Stimulated activated CD4-positive, alpha-beta T cell treated with anti-CD3 and anti-CD28 coated beads, Interleukin-1b, Interleukin-23, amount 100 ng/mL, for 1 hour (primary cell): ENCODE measurements at places on chromosomes 1 and 21.

DNA sequence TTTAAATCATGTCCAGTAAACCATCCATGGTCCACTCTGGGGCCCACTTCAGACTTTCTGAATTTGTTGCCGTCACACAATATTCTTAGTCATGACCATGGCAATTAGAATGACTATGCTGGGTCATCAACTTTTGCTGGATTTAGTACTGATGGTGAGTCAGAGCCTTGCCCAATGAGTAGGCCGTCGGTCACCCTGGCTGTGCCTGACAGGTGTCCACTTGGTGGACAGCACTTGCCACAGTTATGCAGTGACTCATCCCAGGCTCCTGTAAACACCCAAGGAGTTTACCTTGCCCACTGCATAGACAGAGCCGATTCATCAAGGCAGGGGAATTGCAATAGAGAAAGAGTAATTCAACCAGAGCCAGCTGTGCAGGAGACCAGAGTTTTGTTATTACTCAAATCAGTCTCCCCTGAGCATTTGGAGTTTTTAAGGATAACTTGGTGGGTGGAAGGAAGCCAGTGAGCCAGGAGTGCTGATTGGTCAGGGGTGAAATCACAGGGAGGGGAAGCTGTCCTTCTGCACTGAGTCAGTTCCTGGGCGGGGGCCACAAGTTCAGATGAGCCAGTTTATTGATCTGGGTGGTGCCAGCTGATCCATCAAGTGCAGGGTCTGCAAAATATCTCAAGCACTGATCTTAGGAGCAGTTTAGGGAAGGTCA is 333.8 kb downstream of the PTPRU start:
- DNase-seq: no peak

- no peak for DNase-seq
Observed at GRCh38 chr1:32426489-32427255, 32.4 kb upstream of the BSDC1 start.

DNA sequence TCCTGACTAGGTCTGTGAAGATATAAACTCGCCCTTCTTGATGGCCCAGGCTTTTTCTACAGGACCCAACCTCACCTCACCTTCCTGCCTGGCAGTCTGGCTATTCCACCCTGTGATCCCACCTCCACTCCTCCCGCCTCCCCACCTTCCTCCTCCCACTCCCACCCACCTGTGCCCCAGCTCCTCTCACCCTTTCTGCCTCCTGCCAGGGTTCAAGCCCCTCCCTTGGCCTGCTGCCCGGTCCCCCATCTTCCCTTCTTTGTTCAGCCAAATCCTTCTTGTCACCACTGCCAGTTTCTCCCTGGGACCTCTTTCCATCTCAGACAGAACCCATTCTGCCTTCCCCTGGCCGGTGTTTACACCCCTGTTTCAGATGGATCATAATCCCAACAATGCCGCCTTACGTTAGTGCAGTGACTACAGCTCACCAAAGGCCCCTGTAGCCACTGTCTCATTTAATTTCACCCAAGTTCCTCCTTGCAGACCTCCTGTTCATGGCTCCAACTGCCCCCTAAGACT is 127.5 kb upstream of the EDN2 start:
- DNase-seq: no peak

- DNase-seq: no peak
Observed at GRCh38 chr1:93093332-93094006, 14.4 kb downstream of the MTF2 start.

DNA sequence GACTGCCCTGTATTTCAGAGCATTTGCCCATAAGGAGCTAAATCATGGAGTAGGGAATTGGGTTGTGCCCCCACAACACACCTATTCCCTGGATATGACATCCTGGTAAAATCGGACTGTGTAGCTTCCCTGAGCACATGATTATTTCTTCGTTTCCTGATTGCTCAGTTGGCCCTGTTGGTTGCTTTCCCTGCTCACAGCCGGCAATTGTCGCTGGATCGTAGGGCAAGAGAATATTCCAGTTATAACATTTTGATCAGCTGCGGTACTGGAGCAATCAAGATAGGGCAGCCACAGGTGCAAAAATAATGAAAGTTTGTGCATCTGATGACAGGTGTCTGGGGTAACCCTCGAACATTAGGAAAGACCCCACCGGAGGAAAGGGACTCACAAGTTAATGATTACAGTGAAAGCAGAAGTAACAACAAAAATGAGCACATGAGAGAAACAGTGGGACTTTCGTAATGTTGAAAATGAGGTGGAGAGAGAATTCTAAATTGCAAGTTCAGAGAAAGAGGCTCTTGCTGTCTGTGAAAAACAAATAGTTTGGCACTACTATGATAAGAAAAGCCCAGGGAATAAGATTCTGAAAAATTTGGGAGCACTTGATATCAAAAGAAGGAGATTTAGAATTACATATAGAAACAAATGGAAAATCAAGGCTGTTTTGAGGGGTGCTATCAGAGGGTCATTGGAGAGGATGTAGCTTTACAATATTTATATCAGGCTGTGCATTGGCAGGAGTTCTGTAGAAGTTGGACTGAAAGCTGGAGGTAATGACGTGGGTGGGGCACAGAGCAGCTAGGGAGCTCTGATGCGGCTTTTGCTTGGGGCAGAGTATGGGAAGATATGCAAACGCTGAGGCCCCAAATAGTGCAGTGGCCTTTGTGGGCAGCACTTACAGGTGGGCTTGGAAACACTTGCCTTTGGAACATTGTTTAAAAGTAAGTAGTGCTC is at the start of gene MAB21L3:
Gene MAB21L3 (plus strand): TSS at position 833 of the 957 bp plus-strand sequence. CDS start 1,217 bp downstream, outside the sequence.
- DNase-seq: no peak

DNA sequence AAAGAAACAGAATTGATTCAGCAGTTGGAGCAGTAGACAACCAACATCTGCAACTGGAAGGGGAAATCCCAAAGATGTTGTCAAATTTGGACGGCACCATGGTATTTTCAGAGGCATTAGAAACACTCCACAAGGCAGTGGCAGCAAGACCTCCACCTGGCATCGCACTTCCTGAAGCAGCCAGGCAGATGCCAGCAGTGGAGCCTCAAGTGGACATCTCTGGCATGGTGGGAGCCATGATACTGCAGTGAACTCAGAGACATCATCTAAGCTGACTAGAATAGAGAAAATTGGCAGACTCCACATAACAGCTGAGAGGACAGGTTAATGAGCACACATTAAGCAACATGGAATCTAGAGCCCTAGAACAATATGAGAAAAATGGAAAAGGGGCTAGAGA is 33.9 kb upstream of the RGS8 start:
- DNase-seq: no peak

GRCh38 chr1:14135070-14135469 is 435.1 kb downstream of the PRDM2 start:
- no peak for DNase-seq

DNA sequence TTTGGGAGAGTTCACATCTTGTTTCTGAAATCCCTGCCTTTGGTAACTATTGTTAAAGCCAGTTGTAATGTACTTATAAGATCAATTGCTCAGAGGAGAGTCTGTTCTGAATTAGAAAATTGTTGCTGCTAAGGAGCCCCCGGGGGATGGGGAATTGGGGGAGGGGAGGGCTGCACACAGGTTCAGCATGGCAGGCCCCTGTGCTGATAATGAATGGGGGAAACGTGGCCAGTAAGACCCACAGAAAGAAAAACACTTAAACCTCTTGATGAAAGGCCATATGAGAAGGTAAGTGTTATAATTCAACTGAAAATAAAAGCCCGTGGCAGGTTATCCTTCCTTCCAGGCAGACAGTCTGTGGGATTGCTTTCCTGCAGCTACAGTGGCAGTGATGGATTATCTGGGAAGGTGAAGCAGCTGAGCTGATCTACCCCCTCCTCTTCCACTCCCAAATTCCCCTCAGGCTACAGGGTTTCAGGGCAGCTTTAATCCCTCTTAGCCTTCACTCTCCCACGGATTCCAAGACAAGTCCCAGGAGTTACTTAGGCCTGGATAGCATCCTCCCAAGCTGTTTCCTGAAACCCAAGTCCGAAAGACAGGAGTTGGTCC is 398.8 kb downstream of the TBX15 start:
- no peak for DNase-seq

- DNase-seq: no peak
Observed at GRCh38 chr1:113830039-113830438, 17.8 kb upstream of the RSBN1 start.

GRCh38 chr1:185448591-185449186 is 131.6 kb upstream of the IVNS1ABP start:
- no peak for DNase-seq

DNA sequence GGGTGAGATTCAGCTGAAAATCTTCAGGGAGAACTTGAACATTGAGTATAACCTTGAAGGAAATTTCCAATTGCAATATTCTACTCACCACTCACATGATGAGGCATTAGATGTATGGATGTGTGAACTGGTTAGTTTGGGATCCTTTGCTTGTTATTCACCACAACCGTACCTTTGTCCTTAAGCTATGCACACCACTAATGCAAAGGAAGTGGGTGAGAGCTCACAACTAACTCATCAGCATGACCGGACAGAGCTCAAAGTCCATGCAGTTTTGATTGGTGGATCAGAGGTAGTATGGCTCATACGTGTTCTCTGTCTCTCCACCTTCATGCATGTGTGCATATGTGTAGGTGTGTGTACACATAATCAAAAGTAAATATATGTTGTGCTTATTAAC is 43.5 kb upstream of the MROH9 start:
- no peak for DNase-seq

DNA sequence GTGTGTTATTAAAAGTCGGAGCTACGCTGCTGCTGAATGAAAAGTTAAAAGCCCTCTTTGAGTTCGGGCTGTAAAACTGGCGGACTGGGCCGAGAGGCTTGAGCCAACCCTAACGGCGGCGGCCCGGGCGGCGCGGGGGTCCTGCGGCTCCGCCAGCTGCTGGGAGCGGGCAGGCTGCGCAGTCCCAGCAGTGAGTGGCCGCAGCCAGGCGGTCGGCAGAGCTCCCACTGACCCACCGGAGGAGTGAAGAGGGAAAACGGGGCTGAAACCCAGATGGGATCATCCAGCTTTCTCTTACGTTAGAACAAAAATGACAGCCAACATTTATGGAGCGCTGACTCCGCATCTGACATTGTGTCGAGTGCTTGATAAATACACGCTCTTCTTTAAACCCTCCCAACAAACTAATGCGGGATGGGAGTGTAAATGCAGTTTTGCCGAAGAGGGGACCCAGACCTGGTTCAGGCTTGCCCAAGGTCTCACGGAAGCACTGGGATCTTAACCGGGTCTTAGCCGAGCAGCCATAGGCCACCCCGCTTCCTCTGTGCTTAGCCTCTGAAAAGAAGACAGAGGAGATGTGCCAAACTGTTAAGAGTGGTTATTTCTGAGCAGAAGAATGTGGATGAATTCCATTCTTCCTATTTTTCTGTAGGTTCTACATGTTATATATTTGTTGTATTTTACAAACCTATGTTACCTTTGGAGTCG is 3.5 kb downstream of the GRHL3 start:
- no peak for DNase-seq

GRCh38 chr1:177077734-177078499 is 86.6 kb downstream of the ASTN1 start:
- DNase-seq: no peak

DNA sequence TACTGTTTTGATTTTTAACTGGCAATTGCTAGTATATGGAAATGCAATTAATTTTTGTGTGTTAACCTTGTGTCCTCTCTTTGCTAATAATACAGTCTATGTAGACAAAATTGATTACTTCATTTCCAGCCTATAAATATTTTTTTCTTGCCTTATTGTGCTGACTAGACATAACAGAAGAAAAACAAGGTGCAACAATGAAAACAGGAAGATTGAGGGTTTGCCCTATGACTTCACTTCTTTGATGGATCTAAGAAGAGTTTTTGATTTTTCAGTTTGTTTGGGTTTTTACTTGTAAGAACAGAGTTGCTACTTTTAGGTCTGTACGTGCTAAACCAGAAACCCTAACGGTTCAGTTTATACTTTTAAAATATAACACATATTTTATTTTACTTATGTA is 8.5 kb upstream of the CNIH4 start:
- DNase-seq: no peak

GRCh38 chr1:70864302-70864701 is 183.3 kb downstream of the PTGER3 start:
- DNase-seq: no peak

DNA sequence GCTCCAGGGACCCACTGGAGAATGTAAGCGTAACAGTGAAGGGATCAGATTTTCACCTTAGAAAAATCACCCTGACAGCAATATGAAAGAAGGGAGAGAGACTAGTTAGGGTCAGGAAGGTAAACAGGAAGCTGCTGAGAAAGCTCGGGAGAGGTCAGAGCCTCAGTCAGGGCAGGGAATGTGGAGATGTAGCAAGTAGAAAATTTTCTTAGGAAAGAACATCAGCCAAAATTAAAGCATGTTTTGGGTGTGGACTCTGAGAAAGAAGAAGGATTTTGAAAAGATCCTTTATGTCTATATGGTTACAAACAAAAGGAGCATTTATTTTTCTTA is 16.7 kb upstream of the ERICH3 start:
- DNase-seq: no peak

GRCh38 chr1:193658691-193659090 is 472.3 kb upstream of the B3GALT2 start:
- no peak for DNase-seq

DNA sequence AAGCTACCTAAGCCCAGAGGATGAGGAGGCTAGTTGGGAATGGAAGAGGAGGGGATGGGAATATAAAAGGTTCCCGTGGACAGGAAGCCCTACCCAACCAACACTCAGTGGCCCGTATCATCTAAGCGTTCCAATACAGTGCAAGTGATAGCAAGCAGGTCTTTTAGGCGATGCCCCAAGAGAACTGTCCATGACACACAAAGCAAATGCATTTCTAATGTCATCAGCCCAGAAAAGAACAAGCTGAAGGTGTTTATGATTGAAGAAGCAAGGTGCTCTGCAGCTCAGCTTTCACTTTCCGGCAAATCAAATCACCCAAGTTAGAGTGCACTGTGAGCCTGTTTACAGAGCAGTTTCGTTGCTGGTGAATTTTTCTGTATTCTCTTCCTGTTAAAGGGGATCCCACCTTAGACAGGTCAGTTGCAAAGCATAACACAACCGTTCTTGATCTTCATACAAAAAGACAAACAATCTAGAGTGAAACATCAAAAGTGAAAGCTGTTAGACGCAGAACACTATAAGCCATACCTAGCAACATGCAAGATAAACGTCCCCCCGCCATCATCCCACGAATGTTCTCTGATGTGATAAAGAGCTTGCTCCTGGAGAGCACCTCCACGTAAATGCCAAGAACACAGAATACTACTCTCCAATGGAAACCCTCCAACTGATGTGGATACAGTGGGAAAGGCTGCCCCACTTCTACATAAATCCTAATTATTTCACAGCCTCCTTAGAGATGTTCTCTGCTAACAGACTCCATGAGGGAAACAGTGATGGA is 54.0 kb downstream of the PGBD5 start:
- DNase-seq: no peak

GRCh38 chr1:155969377-155969791 is 9.0 kb downstream of the ARHGEF2 start:
- DNase-seq: no peak

GRCh38 chr1:185789501-185790193 is 55.5 kb downstream of the HMCN1 start:
- DNase-seq: no peak
